ENCODE measurements at places on chromosomes 5 and 9. TPM values are rescaled to one million over a fixed set of nuclear protein-coding genes. Genes with fewer than 3 reads are reported as not detected.

Gene IL33
- total RNA-seq: 10.9 TPM

Gene PCDHB8
- 0.91 TPM for total RNA-seq

Gene OR1J2
- 0.61 TPM for total RNA-seq

Gene PLPP7
- total RNA-seq: 3.2 TPM

DNA sequence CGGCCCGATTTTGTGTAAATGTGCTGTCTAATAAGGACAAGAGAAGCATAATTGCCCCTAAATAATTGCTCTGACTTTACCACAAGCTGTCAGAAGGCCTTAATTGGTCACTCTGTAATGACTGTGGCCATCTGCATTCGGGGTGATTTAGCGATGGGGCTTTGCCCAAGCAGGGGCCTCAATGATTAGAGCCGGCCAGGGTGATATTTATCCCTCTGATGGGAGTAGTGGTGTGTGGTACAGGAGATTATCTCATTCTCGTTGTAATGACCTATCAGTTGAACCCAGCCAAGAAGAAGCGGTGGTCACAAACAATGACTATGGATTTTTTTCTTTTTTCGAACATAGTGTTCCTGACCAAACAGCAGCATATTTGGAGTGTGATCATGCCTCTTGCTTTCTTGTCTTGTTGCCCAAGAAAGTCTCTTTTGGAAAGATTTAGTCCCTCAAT is 72.0 kb upstream of the SAP30L start:
- no peak for DNase-seq

- no peak for DNase-seq
Observed at GRCh38 chr5:134626369-134627014, 6.1 kb downstream of the SAR1B start.

DNA sequence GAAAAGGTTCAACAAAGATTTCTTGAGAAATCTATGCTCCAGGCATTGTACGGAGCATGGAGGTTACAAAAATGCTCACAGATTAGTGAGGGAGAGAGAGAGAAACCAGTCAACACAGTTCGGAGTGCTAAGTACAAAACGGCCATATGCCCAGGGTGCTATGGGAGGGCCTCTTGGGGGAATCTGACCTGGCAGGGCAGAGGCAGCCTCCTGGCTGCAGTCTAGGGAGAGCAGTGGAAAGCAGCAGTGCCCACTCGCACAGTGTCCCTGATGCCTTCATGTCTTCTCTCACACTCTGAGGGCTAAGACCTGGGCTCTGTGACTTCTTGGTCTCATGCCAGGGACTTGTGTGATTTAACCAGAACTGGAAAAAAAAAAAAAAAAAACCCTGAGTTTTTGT is 29.8 kb upstream of the SMC5 start:
- DNase-seq: no peak

DNA sequence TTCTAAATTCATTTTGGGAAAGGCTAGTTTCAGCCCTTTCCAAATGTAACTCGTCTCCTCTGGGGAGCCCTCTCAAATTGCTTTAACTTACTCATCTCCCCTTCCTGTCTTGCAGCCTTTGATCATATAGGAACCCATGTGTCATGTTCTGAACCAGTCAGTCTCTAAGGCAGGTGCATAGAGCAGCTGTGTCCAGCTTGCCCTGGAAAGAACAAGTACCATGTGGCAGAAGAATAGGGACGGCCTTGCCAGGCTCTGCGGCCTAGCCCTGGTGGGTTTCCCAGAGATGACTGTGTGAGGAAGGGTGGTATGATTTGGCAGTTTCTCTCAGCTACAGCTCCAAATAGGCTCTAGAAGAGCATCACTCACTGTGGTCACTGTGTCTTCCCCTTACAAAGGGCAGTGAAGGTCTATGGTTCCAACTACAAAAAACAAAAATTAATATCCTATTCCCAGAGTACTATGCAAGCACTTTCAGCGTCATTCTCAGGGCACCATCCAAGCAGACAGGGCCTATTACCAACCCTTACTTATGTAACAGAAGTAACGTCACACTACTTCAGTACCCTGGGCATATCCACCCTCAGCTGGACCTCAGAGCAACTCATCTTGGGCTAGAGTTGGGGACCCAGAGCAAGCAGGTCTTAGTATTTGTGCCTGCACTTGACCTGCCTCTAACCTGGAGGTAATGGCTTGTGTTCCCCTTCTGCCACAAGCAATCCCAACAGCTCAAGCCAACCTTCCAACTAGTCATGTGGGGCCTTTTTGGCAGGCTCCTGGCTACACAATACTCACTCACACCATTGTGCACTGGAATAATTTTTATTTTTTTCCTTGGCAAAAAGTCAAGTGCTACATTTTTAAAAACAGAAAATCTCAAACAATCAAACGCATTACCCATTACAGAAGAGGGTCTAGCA is 37.2 kb upstream of the UBAP2 start:
- DNase-seq: no peak

GRCh38 chr5:177440990-177441780 is 5.4 kb upstream of the PRR7 start:
- DNase-seq: no peak

DNA sequence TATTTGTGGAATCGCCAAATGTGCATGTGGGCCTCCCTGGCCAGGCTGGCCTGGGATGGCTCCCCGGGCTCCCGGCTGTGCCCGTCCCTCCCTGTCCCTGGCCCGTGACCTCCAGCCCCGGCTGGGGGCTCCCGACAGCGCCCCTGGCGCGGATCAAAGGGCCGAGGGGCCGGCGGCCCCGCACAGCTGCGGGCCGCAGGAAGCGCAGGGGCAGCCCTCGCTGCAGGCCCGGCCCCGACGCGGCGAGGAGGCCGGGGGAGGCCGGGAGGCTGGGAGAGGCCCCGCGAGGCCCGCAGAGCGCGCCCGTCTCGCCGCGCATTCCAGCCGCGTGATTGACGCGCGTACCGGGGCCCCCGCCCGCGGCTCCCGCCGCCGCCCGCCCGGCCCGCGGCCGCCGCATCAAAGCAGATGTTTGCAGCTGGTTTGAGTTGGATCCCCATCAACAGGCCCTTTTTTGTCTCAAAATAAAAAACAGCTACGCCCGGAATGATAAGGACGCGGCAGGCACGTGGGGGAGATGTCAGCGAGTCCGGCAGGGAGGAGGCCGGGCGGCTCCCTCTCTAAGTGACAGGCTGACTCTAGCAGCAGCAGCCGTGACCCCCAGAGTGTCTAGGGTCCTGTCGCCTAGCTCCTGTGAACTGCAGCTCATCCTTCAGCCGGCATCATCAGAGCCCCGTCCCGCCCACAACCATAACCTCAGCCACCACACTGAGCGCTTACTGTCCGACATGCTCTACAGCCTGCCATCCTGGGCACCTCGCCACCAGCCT is 69.4 kb downstream of the LMX1B start:
- DNase-seq: no peak
